MM.1S (cell line): ENCODE measurements at places on chromosomes 7 and 10.
A peak's percentile ranks its signal among the peaks of the same experiment; 100 is the strongest.

- no peak overlapping the region for H3K27ac ChIP-seq
- no peaks in the 10 kb centered on the region for H3K36me3 ChIP-seq
- no peak for DNase-seq
- H3K4me1 ChIP-seq: no peaks in the 10 kb centered on the region
- H3K27me3 ChIP-seq: no peaks in the 10 kb centered on the region
Observed at GRCh38 chr10:84820596-84820995, 492.2 kb downstream of the CCSER2 start.

- H3K27me3 ChIP-seq: no peaks in the 10 kb centered on the region
- H3K36me3 ChIP-seq: no peaks in the 10 kb centered on the region; the same call in 1 of the 2 replicates
- no peak for DNase-seq
- H3K27ac ChIP-seq: no peak overlapping the region
- no peak overlapping the region for H3K4me3 ChIP-seq
- no peaks in the 10 kb centered on the region for H3K4me1 ChIP-seq
Observed at GRCh38 chr7:78370936-78371335, 572.4 kb downstream of the PHTF2 start.

DNA sequence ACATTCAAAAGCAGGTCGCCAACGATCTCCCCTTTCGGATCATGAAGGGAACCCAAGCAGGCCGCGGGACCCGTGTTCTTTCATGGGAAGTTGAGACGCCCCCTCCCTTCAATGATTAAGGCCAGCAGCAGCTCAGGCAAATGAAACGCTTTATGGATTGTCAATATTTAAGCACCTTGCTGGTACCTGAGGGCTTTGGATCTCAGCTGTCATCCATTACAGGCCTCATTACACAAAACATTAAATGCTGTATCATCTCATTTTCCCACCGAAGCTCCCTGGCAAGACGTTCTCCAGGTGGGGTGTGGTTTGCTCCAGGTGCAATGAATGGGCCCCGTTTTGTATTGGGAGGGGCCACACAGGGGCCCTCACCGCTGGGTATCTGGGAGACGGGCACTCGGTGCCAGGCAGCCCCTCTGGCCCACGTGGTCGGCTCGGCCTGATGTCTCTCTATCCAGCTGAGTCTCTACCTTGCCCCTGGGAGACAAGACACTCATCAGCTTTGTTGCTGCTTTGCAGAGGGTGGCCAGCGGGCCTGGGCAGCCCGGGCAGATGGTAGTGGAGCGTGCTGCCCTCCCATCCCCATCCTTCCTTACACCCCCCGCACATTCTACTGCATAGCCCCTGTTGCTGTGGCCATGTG, 456.1 kb upstream of the FOXK1 start:
- H3K4me1 ChIP-seq: no peaks in the 10 kb centered on the region
- H3K27me3 ChIP-seq: no peaks in the 10 kb centered on the region
- no peaks in the 10 kb centered on the region for H3K36me3 ChIP-seq
- no peak overlapping the region for H3K4me3 ChIP-seq

GRCh38 chr10:78353636-78354035, 320.0 kb downstream of the RPS24 start:
- H3K36me3 ChIP-seq: no peaks in the 10 kb centered on the region
- no peak for DNase-seq
- no peaks in the 10 kb centered on the region for H3K4me1 ChIP-seq
- H3K27ac ChIP-seq: no peak overlapping the region
- no peaks in the 10 kb centered on the region for H3K27me3 ChIP-seq

GRCh38 chr10:42970451-42971250, 106.2 kb upstream of the RET start:
- no peak for DNase-seq
- no peaks in the 10 kb centered on the region for H3K27me3 ChIP-seq
- H3K4me1 ChIP-seq: no peaks in the 10 kb centered on the region
- H3K27ac ChIP-seq: no peak overlapping the region
- H3K4me3 ChIP-seq: no peak overlapping the region

DNA sequence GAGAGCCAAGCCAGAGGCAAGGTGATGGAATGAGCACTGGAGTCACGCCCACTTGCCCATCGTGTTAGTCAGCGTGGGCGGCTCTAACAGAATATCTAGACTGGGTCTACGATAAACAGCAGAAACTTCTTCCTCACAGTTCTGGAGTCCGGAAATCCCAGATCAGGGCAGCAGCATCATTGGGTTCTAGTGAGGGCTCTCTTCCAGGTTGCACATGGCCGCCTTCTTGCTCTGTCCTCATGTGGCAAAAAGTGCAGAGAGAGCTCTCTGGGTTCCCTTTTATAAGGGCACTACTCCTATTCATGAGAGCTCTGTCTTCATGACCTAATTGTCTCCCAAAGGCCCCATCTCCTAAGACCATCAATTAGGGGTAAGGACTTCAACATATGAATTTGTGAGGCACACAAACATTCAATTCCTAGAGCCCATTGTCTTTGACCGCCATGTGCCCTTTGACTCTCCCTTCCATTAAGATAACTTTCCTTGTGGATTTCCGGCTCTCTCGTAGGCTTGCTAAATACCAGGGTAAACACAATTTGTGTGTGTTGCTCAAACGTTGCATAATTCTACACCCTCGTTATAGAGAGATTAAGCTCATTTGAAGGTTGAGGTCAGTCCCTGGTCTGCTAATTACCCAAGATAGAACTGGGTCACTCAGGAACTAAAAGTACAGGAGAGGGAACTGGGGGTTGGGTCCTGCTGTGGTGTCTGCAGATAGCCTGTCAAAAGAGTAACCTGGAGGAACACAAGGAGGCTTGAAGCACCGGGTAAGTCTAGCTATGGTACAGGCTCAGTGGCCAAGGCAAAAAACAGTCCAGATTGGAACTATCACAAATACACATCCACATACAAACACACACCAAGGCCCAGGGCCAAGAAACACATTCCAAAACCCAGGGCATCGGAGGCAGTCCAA, 28.7 kb upstream of the USP6NL start:
- H3K36me3 ChIP-seq: no peaks in the 10 kb centered on the region
- no peaks in the 10 kb centered on the region for H3K27me3 ChIP-seq
- no peak overlapping the region for H3K4me3 ChIP-seq
- no peak for DNase-seq
- no peaks in the 10 kb centered on the region for H3K4me1 ChIP-seq

DNA sequence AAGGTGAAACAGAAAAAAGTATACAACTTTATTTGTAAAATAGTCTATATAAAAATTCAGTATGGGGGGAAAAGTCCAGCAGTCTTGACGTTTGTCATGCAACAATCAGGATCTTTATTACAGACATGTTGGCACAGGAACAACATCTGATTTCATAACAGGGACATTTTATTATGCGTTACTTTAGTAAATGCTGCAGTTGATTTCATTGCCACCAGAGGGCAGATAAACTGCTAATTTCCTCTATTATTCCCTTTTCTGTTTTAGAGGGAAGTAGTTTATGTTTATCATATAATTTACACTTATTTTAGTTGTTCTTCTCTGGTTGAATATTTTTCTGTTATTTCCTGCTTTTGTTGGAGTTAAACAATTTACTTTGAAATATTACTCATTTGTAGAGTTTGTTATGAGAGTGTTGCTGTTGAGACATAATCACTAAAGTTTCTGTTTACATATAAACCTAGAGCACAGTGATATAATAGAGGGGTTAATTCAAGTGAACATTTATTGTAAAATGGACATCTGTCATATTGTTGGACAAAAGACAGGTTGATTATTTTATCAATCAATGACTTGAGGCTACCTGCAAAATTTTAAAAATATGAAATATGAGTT, 3.3 kb downstream of the PLXDC2 start:
- no peak overlapping the region for H3K4me3 ChIP-seq
- 0 out of 2 replicates have a peak, but pooled peaks cover 3% of the 10 kb centered on the region for H3K27me3 ChIP-seq
- peak; percentile 42 for DNase-seq
- no peak overlapping the region for H3K27ac ChIP-seq
- H3K36me3 ChIP-seq: no peaks in the 10 kb centered on the region

DNA sequence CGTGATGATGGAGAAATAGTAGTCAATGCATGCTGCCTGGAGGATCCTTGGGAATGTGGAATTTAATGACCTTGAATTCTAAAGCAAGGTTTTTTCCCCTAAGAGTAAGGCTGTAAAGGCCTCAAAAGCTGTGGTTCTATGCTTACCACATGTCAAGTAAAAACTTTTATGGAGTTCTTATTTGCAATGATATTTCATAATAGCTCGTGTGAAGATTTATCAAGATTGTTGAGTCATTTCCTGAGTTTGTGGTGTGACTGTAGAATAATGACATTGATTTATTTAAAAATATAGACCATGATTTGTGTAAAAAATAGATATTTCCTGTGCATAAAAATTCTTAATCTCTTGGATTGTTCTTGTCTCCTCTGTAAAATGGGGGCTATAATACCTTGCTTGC, 67.5 kb upstream of the SORCS1 start:
- H3K36me3 ChIP-seq: no peaks in the 10 kb centered on the region
- H3K4me3 ChIP-seq: no peak overlapping the region
- no peak for DNase-seq

GRCh38 chr10:74640134-74640921, 186.1 kb upstream of the KAT6B start:
- H3K27ac ChIP-seq: no peak overlapping the region
- no peaks in the 10 kb centered on the region for H3K36me3 ChIP-seq
- no peaks in the 10 kb centered on the region for H3K27me3 ChIP-seq
- H3K4me3 ChIP-seq: no peak overlapping the region
- DNase-seq: no peak
- H3K4me1 ChIP-seq: no peaks in the 10 kb centered on the region

GRCh38 chr7:52959336-52959735, 76.1 kb upstream of the POM121L12 start:
- no peaks in the 10 kb centered on the region for H3K27me3 ChIP-seq
- no peaks in the 10 kb centered on the region for H3K4me1 ChIP-seq
- no peaks in the 10 kb centered on the region for H3K36me3 ChIP-seq

DNA sequence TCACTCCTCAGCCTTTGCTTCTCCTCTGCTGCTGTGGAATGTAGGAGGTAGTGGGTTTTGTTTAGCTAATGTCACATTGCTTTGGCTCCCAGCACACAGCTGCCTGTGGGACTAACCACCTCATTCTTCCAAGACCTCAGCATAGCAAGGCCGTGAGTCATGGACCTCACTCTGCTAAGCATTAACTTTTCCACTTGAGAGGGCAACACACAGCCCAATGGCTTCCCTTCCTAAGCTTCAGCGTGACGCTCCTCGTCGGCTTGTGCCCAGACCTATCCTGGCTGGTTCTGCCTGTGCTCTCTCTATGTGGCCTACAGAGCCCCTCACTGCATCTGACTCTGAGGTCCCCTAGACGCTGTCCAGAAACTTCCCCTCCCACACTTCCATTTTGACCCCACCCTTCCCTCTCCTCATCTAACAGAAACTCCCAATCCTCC, 23.3 kb downstream of the MYOF start:
- no peak for DNase-seq
- no peak overlapping the region for H3K27ac ChIP-seq
- no peak overlapping the region for H3K4me3 ChIP-seq
- no peaks in the 10 kb centered on the region for H3K36me3 ChIP-seq

GRCh38 chr7:133871757-133872156, 255.4 kb upstream of the LRGUK start:
- H3K4me3 ChIP-seq: no peak overlapping the region
- no peaks in the 10 kb centered on the region for H3K36me3 ChIP-seq
- no peak for DNase-seq
- no peak overlapping the region for H3K27ac ChIP-seq

DNA sequence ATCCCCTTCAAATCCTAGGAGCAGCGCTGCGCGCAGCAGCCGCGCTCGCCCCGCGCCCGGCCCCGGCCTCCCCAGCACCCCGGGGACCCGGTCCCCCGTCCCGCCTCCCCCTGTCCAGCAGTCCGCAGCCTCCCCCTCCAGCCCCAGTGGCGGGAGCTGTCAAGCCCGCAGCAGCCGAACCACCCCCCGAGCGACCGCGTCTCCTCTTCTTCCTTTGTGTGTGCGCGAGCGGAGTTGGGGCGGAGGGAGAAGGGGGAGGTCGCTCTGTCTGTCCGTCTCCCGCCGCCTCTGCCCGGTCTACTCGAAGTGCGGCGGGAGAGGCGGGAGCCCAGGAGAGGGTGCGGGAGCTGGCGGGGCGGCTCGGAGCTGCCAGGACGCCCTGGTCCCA, 375 bp upstream of the CHN2 start:
- H3K36me3 ChIP-seq: no peaks in the 10 kb centered on the region
- H3K4me3 ChIP-seq: peak overlapping the region; percentile 86
- H3K27me3 ChIP-seq: no peaks in the 10 kb centered on the region
- H3K27ac ChIP-seq: no peak overlapping the region
- H3K4me1 ChIP-seq: peaks cover 16% of the 10 kb centered on the region

DNA sequence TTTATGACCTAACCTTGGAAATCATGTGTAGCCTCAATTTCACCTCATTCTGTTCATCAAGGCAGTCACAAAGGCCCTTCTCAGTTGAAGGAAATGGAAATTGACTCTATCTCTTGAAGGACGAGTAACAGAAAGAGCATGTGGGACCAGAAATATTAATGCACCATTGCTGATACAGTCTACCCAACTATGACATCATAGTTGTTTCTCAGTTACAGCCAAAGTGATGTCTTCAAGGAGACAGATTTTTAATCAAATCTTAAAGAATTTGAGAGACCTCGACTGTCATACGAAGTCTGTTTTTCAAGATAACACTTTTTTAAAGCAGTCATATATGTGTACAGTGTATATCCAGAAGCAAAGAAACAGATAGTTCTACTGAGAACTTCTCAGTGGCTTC, 335.7 kb upstream of the PHF14 start:
- no peaks in the 10 kb centered on the region for H3K36me3 ChIP-seq
- no peaks in the 10 kb centered on the region for H3K4me1 ChIP-seq
- H3K27me3 ChIP-seq: no peaks in the 10 kb centered on the region
- no peak for DNase-seq
- no peak overlapping the region for H3K27ac ChIP-seq
- no peak overlapping the region for H3K4me3 ChIP-seq

DNA sequence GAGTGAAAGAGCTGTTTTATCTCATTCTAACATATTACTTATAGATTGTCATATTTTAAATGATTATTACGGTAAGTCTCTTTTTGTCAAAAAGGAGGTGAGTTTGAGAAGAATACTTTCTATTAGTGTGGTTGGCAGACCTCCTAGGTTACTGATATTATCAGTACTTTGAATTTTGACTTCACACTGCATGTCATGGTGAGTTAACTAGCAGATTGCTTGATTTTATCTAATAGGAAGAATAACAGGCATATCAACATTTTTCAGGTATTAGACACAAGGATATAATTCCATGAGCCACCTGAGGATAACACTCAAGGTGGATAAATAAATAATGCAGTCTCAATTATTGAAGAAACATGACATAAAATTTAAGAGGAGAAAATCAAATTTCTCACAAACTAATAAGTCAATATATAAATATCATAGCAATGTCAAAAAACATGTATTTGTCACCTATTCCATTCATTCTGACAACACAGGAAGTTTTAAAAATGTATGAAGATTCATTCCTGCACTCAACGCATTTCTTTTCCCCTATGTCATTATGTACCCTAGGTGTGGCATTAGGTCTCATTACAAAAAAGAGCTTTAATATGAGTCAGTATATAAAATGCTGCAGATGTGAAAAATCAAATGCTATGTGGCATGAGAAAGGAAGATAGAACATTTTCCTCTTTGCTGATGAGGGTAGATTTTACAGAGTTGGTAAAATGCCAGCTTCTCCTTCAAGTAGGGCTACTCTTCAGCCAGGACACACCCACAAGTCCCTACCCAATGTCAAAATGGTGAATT, 1621.6 kb downstream of the REEP3 start:
- H3K4me3 ChIP-seq: no peak overlapping the region
- no peaks in the 10 kb centered on the region for H3K4me1 ChIP-seq
- H3K36me3 ChIP-seq: no peaks in the 10 kb centered on the region
- no peaks in the 10 kb centered on the region for H3K27me3 ChIP-seq
- DNase-seq: no peak
- no peak overlapping the region for H3K27ac ChIP-seq
